Fibroblast of skin of back (primary cell): ENCODE measurements at places on chromosomes 11 and 22.

GRCh38 chr11:129937592-129938238 is 42.3 kb upstream of the NFRKB start:
- no peak for DNase-seq

DNA sequence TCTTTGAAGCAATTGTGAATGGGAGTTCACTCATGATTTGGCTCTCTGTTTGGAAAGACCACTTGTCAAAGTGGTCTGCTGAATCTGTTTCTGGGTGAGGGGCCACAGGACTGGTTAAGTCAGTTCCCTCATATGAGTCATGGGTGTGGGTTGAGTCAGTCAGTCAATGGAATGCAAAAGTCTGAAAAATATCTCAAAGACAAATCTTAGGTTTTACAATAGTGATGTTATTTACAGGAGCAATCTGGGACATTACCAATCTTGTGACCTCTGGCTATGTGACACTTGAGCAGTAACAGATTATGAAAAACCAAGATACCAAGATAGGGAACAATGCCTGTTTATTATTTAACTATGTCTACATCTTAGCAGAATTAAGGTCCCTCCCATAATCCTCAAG is 311.6 kb downstream of the AASDHPPT start:
- peak; percentile 82 for DNase-seq

- DNase-seq, result no peak
Observed at GRCh38 chr11:95524314-95525036, 265.1 kb downstream of the FAM76B start.

DNA sequence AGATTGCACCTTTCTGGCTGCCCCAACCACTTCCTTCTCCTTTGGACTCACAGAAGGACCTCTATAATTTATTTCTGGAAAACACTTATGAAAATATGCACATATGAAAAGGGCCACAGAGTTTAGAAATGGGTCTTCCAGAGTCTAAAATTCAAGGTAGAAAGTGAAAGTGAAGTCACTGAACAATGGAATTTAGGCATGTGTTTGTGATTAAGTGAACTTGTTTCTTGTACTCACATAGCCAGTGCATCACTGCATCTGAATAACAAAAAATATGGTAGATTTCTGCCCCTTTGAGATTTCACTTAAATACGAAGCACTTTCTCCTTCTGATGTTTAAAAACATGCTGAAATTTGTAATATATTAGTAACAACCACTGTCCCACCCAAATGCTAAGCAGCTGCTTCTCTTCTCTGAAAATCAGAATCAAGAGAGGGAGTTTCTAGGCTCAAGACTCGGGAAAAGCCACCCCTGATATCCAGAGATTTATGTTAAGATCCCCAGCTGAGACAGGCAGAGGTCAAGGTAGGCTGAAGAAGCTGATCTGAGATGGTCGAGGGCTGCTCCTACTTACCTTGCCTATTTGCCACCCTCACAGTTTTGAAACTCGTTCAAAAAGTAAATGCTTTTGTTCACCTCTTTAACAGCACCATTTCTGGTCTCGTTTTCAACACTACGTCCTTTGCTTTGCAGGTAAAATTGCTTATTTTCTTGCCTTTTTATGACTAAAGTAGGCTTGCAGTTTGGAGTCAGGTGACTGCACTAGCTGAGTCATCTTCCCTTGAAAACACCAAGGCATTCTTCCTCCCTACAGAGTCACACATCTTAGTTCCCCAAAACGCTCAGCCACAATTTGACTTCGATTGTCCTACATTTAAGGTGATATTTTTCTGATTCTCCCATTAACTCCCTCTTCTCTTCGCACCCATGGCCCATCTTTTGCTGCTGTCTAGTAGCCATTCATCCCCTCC is at the start of gene XKR3:
TSS of gene XKR3 (minus strand) at position 696 of the 972 bp plus-strand sequence. CDS start 17,338 bp downstream, outside the sequence.
- DNase-seq, result no peak

GRCh38 chr11:83836883-83837654 is 550.9 kb upstream of the CCDC90B start:
- peak; percentile 45 for DNase-seq

GRCh38 chr11:109035284-109035683 is 370.4 kb downstream of the DDX10 start:
- no peak for DNase-seq

GRCh38 chr22:46045459-46046298 is 68.7 kb upstream of the WNT7B start:
- DNase-seq, result no peak

- DNase-seq, result peak; percentile 15
Observed at GRCh38 chr11:92838759-92839310, 130.6 kb upstream of the MTNR1B start.

GRCh38 chr11:11486423-11486822 is 133.4 kb upstream of the CSNK2A3 start:
- DNase-seq, result no peak

- DNase-seq, result no peak
Observed at GRCh38 chr22:49660794-49661781, 166.6 kb downstream of the BRD1 start.

DNA sequence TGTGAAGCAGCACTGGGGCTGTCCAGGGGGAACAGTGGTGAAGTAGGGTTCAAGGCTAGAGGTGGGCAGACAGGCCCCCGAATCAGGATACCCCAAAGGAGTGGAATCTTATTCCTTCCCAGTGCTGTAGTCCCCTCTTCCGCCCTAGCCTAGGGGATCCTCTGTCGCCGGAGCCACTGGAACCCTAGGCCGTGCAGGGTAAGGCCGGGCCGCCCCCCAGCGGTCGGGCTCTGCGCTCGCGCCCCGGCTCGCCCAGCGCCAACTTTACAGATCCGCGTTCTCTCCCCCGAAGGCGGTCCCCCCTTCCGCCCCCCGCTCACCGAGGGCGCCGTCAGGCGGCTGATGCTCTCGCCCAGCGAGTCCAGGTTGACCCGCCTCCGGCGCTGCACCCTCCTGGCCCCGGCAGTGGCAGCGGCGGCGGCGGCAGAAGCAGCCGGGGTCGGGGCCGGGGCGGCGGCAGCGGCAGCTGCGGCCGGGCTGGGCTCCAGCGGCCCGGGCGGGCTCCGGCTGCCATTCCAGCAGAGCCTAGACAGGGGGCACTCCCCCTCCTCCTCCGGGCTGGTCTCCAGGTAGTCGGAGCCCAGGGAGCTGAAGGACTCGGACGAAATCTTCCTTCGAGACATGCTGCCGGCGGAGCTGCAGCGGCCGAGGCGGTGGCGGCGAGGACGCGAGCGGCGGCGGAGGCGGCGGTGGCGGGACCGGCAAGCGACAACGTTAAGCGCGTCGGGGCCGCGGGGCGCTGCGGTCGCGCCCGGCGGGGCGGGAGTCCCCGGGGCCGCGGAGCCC is 650 bp downstream of the GUCY1A2 start:
- peak; percentile 57 for DNase-seq

- no peak for DNase-seq
Observed at GRCh38 chr11:32939046-32939445, 46.4 kb downstream of the QSER1 start.

DNA sequence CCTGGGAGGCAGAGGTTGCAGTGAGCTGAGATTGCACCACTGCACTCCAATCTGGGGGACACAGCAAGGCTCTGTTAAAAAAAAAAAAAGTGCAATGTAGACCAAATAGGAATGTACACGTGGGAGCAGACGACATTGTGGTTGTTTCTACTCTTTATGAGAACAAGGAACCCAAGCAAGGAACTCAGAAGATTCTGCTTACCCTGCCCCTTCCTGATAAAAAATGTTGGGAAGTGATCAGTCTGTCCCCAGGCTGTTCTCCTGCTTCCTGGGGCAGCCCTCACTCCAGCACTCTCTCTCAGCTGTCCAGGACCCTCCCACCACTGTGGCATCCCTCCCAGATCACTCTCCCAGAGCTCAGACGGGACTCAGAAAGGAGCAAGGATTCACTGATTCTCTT is 31.8 kb downstream of the SLCO2B1 start:
- no peak for DNase-seq

DNA sequence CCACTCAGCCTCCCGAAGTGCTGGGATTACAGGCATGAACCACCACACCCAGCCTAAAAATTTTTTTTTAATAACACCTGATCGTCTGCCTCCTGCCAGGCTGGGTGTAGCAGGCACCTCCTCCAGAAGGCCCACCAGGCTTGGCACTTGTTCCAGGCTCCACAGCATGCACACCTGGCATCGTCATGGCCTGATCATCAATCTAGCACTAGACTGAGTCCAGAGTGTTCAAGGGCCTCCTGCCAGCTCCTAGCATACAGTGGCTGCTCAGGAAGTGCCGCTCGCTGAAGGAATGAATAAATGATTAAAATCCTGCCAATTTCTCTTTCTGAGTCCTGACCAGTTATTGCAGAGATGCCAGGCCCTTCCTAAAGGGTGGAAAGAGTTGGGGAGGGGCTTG is 3.5 kb upstream of the PDGFB start:
- DNase-seq, result no peak

- no peak for DNase-seq
Observed at GRCh38 chr11:60029015-60029632, 11.1 kb upstream of the OOSP2 start.

- no peak for DNase-seq
Observed at GRCh38 chr11:1473786-1474185, 12.8 kb downstream of the MOB2 start.

GRCh38 chr22:33923660-33924246 is 3.5 kb upstream of the LARGE1 start:
- DNase-seq, result peak; percentile 71

- no peak for DNase-seq
Observed at GRCh38 chr22:41314821-41315220, 13.5 kb downstream of the ZC3H7B start.

- no peak for DNase-seq
Observed at GRCh38 chr11:75537740-75538139, 12.0 kb upstream of the GDPD5 start.

GRCh38 chr11:44997566-44997965 is 46.9 kb upstream of the TP53I11 start:
- no peak for DNase-seq

GRCh38 chr11:111414267-111414931 is 35.3 kb upstream of the POU2AF1 start:
- DNase-seq, result no peak

DNA sequence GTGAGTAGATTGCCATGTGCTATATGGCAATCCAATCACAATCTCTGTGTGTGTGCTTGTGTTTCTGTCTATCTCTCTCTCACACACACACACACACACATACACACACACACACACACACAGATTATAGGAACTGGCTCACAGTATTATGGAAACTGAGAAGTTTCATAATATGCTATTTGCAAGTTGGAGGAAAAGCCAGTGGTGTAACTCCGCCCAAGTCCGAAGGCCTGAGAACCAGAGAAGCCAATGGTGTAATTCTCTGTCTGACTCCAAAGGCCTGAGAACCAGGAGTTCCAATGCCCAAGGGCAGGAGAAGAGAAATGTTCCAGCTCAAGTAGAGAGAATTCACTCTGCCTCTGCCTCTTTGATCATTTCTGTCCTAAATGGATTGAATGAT is 37.2 kb downstream of the GLYATL2 start:
- no peak for DNase-seq

DNA sequence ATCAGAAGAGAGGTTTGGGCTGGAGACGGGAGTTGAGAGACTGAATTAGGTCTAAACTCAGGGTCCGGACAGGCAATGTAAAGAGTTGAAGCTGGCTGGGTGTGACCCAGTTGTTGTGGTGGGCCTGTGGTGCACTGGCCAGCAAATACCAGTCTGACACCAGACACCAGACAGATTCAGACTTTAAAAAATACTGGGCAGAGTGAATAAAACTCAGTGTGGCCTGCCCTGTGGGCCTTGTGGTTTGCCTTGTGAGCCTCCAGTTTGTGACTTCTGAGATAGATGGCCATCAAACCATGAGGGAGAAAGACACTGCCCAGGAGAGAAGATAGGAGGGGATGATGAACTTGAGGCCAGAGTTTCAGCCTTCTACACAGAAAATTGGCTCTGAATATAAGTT is 25.8 kb downstream of the RCN1 start:
- DNase-seq, result no peak

- DNase-seq, result no peak
Observed at GRCh38 chr11:79439886-79440570, 802 bp downstream of the TENM4 start.

DNA sequence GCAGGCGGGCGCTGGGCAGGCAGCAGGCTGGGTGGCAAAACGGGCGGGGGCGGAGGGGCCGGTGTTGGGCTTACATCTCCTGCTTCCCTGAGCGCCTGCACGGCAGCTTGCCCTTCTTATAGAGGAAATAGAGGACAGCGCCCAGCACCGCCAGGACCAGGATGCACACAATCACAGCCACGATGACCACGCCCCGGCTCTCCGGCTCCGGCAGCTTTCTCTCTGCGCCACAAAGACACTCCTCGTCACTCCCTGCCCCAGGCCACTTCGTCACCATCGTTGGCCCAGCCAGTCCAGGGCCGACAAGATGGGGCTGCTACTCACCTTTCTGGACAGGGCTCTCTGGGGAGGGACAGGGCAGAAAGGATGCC is 6.3 kb downstream of the MCAM start:
- no peak for DNase-seq

DNA sequence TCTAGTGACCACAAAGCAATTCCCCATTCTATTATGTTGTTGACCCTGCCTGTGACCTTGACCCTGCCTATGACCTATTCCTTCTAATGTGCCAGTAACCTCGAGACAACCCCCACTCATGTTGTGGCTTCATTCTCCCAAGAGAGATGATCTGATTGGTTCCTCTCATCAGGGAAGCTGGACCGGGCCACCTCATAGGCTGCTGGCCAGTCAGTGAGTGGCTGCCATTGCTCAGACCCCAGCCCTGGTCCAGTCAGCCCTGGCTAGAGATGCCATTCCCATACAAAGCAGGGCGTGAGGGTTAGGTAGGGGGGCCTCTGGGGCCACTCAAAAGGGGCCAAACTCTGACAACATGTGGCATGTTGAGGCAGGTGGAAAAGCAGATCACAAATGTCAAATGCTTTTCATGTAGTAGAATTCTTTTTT is 11.9 kb downstream of the SLC29A2 start:
- no peak for DNase-seq

GRCh38 chr22:37790234-37790633 is 17.5 kb upstream of the GCAT start:
- no peak for DNase-seq

DNA sequence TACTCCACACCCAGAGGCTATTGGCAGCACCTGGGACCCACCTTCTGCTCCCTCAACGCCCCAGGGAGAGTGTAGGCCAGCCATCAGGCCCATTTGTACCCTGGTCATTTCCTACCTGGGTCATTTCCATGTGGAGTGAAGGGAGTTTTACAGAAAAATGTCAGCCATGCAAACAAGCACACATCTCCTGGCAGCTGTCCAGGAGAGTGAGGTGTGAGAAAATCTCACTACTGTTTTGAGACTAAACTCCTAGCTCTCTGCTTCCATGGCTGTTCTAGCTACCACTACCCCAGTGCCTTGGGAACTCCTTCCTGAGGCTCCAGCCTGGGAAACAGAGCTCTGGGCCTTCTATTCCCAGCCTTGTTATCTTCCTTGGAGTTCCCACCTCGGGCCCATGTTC is 2.8 kb upstream of the TMPRSS13 start:
- DNase-seq, result no peak

GRCh38 chr11:28011813-28012212 is 96.1 kb downstream of the KIF18A start:
- no peak for DNase-seq

DNA sequence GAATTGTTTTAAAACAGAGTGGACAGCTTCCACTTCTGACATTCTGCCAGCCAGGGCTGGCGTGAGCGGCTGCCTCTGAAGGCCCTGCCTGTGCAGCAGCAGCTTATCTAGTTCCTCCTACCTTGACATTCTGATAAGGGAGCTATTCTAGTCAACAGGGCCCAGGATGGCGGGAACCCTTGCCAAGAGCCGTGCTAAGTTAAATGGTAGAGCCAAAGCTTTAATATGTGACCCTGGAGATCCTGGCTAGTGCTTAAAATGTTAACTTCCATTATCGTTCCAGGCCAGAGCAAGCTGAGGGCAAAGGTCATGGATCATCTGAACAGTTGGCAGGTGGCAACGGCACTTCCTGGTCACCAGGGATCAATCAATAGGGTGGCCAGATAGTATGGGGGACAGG is 3.5 kb downstream of the KCNJ5 start:
- no peak for DNase-seq

- peak; percentile 95 for DNase-seq
Observed at GRCh38 chr11:13169709-13170108, 107.9 kb upstream of the BMAL1 start.
